Regular cardiac myocyte (primary cell): ENCODE measurements at places on chromosomes 7 and 10. TPM values are rescaled to one million over a fixed set of nuclear protein-coding genes. Genes with fewer than 3 reads are reported as not detected.

The XRCC2 gene
- 1.1 and 6.9 TPM in 2 replicates for total RNA-seq

The HOXA5 gene
- total RNA-seq, result 0.77 and 0.85 TPM in 2 replicates

The CYP2C18 gene
- not detected in 2 replicates for total RNA-seq

The SFTPA1 gene
- total RNA-seq, result not detected in 2 replicates

The NRCAM gene
- 2.3 and 10.4 TPM in 2 replicates for total RNA-seq

The CPA1 gene
- not detected in 2 replicates for total RNA-seq

The ADRB1 gene
- total RNA-seq, result under 0.01 TPM in 2 replicates

The TAC1 gene
- 0.28 TPM in 1 of 2 replicates, not detected in the other for total RNA-seq
